T-helper 2 cell treated with Interferon-gamma antibody and Interleukin-4, amounts not matched to agents 5 μg/mL and 100 μg/mL, for 36 hours (primary cell): ENCODE measurements at places on chromosomes 5 and 9.

DNA sequence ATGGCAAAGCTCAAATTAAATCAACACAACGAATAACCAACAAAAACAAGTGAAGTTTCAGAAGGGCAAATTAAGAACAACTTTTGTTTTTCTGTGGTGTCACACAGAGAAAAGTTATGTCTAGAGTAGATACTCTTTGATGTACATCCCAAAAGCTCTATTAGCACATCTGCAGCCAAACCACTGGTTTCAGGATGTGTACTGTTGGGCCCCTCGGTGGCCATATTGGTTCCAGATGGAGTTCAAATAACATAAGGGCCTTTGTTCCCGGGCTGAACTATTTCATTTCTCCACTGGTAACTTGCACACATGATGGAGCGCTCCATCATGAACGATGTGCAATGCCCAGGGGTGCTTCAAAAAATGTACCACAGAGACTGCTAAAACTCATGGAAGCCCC is 126.1 kb downstream of the SEMA5A start:
- no peak for DNase-seq

GRCh38 chr5:37717613-37718431 is 122.0 kb downstream of the GDNF start:
- DNase-seq, result no peak

DNA sequence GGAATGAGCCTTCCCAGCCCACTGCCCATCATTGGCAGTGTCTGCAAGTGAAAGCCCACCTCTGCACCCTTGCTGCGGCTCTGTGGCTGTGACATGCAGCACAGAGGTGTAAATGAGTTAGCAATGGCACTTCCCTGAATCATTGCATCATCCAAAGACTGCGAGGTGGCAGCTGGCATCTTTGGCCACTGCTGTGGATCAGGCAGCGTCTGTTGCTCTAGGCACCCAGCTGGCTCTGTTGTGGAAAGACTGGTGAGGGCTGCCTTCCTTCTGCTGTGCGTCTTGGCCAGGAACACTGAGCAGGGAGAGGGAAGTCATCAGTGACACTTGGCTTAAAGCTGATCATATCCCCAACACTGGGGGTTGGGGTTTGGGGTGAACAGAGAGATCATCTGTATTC is 64.5 kb downstream of the MFAP3 start:
- no peak for DNase-seq

DNA sequence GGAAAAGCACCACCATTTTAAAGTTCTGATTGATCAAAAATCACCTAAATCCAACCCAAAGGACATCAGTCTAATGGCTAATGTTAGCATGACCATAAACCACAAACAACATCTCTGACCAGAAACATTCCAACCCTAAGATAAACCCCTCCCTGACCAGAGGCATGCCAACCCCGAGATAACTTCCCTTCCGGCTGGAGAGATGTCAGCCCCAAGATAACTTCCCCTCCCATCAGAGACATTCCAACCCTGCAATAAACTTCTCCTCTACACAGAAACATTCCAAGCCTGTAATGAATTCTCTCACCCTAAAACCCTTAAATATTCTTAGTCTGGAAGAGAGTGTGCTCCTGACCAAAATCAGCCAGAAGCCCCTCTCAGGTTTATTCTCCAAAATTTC is 364.3 kb downstream of the KCNN2 start:
- DNase-seq, result no peak
